ENCODE measurements at places on chromosomes 4 and X.

GRCh38 chrX:130267956-130268448, 697 bp downstream of the ZNF280C start:
- no peak for DNase-seq

GRCh38 chr4:152150214-152150613, 385.7 kb downstream of the FBXW7 start:
- DNase-seq = no peak

DNA sequence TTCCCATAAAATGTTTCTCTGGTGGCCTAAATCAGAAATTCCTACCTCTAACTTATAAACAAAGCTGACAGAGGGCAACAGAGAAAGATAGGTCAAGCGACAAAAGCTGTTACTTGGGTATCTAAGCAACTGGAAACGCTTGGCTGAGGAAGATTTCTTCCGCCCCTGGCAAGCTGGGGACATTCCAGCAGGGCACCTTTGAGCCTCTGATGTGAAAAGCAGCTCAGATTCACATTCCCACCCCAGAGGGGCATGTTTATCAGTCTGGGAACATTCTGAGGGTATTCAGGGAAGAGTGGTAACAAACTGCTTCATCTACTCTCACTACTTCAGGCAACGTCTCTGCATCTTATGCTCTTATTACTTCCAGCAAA, 3.5 kb upstream of the CDS1 start:
- DNase-seq = no peak

DNA sequence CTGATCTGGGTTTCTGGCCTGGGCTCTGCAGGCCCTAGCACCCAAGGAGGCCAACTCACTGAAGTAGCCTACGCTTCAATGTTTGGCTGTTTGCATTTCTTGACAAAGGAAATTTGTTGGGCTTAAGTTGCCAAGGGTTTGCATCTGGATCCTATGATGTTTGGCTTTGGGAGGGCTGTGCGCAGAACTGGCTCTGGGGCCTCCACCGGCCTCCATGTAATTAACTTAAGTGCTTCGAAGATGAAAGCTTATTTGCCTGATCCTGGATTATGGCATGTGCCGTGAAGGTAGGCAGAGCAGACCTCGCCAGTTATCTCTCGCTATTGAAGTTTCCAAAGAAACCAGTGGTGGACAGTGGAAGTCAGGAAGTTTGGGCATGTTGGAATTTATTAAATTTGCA, 124.3 kb upstream of the STX18 start:
- no peak for DNase-seq

DNA sequence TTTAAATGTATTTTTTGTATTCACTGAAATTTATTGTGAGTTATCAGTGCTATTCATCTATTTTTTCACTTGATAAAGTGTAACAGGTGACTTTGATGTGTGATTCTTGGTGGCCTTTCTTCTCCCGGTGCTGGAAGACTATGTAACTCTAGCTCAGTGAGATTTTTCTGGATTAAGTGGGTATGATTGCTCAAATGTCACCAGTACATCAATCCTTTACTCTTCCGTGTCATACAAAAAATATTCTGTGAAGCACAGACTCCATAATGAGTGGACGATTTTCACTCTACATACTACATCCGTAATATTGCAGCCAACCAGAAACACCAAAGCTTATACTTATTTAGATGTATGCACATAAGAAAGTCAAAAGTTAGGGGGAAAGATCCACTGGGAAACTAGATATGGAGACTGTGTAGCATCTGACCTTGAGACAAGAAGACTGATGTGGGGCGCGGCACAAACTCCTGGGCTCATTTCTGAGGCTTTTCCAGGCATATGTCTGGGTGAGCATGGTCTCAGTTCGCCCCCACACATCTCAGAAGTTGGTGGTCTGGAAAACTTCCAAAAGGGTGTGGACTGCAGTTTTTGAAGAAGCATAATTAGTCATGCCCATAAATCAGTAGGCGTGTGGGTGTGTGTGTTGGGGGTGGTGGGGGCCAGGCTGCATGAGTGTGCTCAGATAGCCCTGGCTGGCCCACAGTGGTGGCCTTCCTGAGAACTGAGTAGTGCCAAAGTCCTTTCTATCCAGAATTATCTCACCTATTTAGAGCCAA, 53.9 kb upstream of the TENM3 start:
- no peak for DNase-seq

- DNase-seq = no peak
Observed at GRCh38 chrX:314781-315595, 3.6 kb downstream of the GTPBP6 start.

DNA sequence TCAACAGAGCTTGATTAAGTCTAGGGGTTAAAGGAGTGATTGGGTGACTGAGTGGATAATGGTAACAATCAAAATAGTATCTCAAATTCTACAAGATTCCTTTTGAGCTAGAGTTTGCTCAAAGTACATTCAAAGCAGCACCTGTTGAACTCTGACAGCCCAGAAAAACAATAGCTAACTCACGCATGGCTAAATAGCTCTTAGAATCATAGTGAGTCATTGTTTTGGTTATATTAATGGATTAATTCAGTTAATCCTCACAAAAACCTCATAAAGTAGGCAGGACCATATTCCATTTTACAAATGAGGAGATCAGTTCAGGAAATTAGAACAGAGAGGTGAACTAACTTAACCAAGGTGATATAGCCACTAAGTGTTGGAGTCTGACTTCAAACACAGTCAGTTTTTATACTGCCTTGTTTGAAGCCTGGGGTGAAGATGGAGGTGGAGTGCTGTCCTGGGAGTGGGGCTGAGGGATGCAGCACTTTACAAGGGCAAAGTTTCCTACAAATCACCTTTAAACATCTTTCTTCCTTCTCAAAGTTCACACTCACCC, 35.9 kb upstream of the PPM1K start:
- DNase-seq = no peak

GRCh38 chr4:138310498-138310897, 68.3 kb upstream of the SLC7A11 start:
- DNase-seq = no peak

GRCh38 chr4:109576462-109576861, 16.4 kb downstream of the MCUB start:
- DNase-seq = no peak

- DNase-seq = no peak
Observed at GRCh38 chrX:154008521-154008920, 11.2 kb downstream of the IRAK1 start.

GRCh38 chr4:13670456-13671160, 43.1 kb upstream of the BOD1L1 start:
- DNase-seq = no peak

- no peak for DNase-seq
Observed at GRCh38 chr4:86980230-86980629, 45.4 kb downstream of the AFF1 start.

DNA sequence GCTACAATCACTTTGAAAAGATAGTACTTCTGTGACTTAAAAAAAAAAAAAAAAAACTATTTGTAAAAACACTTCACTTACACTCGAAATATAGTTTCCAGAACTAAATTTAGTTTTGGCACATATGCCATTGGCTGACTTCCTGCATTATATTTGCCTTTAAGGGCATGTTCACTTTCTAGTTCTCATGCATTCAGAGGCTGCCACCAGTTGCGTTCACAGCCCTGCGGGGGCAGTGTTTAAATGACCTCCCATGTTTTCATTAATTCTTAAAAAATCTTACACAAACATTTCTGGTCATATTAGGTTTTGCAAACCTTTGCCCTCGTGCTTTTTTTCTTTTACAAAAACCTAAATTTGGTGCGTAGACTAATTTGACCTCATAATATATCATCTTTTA, 12.4 kb upstream of the ARHGAP6 start:
- no peak for DNase-seq

- DNase-seq = no peak
Observed at GRCh38 chr4:76307660-76308014, 1.1 kb downstream of the STBD1 start.

DNA sequence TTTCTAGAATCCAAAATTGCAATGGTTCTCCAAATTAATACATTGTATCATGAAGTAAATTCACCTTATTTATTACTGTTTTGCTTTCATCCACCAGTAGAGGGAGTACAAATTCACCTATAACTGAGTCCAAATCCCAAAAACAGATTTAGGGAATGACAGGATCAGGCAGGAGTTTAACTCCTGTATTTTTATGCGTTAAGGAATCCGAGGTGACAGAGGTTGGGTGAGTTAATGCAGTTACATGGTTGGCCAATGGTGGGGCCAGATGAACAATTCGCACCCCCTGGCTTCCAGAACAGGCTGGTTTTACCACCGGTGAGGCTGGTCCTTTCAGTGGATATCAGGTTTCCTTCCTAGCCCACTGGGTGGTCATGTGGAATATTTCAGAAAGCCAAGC, 82.4 kb downstream of the MTNR1A start:
- no peak for DNase-seq

DNA sequence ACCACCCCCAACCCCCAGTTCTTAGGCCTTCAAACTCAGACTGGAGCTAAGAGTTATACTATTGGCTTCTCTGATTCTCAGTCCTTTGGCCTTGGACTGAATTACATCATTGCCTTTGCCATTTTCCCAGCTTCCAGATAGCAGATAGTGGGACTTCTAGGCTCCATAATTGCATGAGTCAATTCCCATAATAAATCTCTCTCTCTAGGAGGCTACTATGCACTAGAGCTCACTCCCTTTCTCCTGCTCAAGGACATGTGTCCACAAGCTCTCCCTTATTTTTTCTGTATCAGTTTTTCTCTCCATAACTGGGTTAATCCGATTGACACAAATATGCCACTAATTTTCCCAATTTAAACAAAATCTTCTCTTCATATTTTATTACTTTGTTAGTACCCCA, 103.4 kb downstream of the REELD1 start:
- no peak for DNase-seq

GRCh38 chrX:10106806-10107205, 50.0 kb upstream of the CLCN4 start:
- no peak for DNase-seq

GRCh38 chr4:139762720-139763119, 97.1 kb downstream of the MGST2 start:
- DNase-seq = no peak

DNA sequence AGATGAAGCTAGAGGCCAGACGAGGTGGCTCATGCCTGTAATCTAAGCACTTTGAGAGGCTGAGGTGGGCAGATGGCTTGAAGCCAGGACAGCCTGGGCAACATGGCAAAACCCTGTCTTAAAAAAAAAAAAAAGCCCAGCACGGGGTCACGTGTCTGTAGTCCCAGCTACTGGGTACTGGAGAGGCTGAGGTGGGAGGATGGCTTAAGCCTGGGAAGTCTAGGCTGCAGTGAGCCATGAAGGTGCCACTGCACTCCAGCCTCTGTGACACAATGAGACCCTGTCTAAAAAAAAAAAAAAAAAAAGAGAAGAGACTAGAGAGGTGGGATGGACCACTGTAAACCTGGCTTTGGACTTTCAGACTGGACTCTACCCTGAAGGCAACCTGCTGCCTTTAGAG, 10.7 kb upstream of the LRBA start:
- no peak for DNase-seq

DNA sequence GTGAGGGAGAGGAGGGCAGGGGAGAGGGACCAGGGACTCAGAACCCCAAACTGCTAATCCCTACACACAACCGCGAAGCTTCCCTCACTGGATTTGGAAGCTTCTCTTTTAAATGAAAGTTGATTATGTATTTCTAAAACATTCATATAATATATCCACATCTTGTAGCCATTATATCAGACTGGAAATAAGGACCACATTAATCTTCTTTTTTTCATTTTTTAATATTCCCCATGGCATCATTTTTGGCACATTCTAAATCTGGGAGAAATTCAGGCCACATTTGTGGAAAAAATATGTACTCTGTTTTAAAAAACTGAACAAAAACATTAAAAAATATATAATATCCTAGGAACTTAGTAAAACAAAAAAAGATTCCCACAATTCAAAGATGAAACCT, 97.8 kb downstream of the AFAP1 start:
- no peak for DNase-seq

- no peak for DNase-seq
Observed at GRCh38 chrX:53324803-53325202, 43.4 kb upstream of the IQSEC2 start.

GRCh38 chr4:3372933-3373465, 68.8 kb upstream of the HGFAC start:
- no peak for DNase-seq

GRCh38 chr4:243426-243825, 61.8 kb downstream of the ZNF732 start:
- no peak for DNase-seq

DNA sequence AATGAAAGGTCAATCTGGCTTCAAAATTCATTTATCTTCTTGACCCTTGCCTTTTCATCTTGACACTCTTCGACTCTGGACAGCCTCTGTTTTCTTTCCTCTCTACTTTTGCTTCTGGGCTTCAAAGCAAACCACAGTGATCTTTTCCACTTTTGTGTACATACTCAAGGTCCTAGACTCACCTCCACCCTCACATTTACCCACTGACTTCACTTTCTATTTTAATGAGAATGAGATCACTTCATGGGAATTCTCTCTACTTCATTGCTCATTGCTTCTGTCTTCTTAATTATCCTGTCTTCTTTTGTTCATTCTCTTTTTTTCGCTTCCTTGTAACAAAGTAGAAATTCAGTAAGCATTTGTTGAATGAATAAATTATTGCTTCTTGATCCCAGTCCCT, 330.1 kb upstream of the HAND2 start:
- no peak for DNase-seq

DNA sequence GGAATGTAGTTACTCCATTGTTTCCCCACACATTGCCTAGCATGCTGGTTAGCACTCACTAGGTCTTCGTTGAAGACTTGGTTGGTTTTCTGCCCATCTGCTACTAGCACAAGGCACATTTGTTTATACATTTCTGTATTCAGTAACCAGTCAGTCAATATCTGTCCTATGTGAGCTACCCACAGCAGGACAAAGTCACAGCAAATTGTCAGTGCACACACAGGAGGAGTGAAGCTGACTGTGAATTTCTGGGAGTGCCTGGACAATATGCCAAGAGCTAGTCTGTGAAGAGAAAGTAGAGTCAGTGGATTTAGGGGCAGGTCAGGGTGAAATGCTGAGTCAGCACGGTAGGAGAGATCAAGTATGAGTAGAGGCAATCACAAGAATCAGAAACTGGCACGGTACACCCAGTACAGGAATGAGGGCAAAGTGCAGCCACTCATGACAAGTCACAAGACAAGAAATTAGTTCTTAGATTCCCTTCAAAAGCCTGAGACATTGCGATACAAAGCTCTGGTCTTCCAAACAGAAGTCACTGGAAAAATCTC, 1049.8 kb upstream of the POU3F4 start:
- DNase-seq = no peak

DNA sequence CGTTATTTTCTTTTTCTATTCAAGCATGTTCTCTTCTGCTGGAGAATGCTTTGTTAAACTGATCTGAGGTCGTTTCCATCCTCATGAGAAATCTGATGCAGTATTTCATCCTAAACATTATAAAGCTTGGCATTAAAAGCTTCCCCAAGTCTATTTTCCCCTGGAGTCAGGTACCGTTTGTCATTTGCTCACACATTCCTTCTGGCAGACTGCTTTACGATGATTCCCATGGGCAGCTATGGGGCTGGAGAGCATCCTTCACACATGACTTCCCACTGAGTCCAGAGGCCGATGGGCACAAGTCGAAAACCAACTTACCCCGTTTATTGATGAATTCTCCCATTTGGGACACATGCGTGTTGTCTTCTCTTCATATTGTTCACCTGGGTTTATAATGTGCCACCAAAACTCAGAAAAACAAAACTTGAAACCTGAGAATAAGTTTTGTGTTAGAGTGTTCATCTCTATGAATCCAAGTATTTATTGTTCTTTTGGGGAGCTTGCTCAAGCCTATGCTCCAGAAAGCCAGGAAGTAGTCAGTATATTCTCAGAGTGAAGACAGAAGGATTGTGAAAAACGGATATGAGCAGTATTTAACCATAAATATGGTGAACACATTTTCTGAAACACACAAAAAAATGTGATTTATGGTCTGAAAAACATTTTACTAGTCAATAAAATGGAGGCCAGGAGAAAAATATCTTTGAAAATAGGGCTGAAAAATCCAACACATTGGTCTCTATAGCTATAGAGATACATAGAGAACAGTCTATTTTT, 298.8 kb upstream of the NOCT start:
- no peak for DNase-seq
